ENCODE measurements at places on chromosomes 13 and 19.
A peak's percentile ranks its signal among the peaks of the same experiment; 100 is the strongest.

DNA sequence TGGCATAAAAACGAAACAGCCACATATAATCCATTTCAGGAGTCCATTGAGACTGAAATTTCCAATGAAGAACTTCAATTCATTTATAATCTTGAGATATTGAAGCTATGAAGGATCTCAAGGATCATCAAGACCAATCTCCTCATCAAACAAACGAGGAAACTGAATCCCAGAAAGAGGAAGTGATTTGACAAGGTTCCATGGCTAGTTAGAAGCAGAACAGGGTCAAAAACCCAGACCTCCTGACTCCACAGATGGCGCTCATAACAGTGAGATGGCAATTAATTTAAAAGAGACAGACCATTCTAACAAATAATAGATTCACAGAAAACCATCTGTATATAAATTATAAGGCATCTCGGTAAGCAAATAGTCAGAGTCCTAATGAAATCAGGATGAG is 229.7 kb downstream of the KCTD12 start:
- no peak for DNase-seq

GRCh38 chr13:110454956-110455355 is 106.6 kb downstream of the RAB20 start:
- no peak for DNase-seq

GRCh38 chr13:107716741-107717140 is 498.6 kb downstream of the LIG4 start:
- no peak for DNase-seq

GRCh38 chr19:46351241-46352041 is 4.6 kb downstream of the PPP5C start:
- DNase-seq, result no peak

DNA sequence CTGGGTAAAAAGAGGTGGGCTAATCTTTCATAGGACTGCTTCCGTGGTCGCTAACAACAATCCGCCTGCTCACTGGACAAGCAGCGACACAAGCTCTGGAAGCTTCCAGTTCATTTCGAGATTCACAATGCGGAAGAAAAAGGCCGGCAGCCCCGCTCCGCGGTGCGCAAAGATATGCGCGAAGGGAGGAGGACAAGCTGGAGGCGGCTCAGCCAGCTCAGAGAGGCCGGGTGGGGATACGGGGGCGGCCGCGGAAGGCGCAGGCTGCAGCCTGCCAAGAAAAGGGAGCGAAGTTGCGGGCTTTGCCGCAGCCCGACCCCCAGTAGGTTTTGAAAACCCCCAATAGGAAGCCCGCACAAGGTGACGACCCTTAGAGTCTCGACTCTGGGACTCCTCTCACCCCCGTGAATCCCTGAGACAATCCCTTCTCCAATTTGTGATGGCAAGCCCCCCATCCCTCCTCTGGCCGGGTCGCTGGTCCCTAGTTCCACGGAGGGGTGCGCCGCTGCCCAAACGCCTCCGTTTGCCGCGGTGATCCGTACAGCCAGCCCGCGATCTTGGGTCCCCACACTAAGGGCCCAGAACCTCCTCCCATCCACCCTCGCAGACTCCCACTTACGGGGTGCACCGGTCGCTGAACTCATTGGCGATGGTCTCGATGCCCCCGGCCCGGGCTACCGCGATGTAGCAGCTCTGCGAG is 697 bp downstream of the HSPH1 start:
- peak; percentile 75 for DNase-seq

DNA sequence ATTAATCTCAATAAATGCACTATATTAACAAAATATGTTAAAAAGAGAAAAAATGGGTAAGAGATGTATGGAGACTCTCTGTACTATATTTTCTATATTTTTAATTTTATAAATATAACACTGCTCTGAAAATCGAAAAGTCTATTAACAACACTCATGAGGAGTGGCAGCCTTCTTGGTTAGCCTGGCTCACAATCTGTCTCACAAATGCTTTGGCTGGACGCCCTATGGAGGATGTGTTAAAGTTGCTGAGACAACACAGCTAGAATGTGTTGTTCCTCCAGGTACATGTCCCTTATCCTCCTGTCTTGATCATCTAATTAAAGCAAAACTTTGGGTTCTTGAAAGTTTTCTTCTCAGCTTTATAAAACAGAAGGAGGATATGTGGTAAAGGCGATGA is 396.6 kb upstream of the PCDH20 start:
- DNase-seq, result no peak

DNA sequence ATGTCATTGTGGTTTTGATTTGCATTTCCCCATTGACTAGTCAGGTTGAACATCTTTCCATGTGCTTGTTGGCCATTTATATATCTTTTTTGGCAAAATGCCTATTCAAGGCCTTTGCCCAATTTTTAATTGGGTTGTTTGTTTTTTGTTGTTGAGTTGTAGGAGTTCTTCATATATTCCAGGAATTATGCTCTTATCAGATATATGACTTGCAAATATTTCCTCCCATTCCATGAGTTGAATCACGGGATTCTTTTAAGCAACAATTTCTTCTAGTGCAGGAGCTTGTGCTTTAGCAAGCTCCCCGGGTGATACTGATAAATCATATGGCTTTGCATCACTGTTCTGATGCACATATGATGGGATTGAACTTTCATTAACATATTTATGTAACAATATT is 47.0 kb upstream of the FLT1 start:
- no peak for DNase-seq

- DNase-seq, result no peak
Observed at GRCh38 chr13:110351636-110352420, 44.7 kb downstream of the COL4A2 start.

DNA sequence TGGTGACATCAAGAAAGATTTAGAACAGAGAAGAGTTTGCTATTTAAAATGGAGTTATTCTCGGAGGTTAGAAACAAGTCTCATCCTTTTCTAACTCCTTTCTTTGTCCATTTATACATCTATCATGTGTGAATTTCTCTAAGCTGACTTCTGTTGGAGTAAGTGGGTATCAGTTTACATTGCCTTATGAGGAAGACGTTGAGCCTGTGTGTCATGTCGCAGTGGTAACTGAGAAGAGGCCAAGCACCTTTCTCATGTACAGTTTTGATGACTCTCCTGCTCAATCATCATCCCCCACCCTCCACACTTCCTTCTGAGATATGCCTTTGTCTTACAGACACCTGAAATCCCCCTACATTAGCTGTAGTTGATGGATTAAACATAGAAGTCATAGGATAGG is 624.8 kb downstream of the LIG4 start:
- no peak for DNase-seq

GRCh38 chr13:102816708-102817107 is 17.8 kb downstream of the BIVM start:
- DNase-seq, result no peak

- no peak for DNase-seq
Observed at GRCh38 chr19:7137120-7137519, 67.6 kb downstream of the ZNF557 start.

DNA sequence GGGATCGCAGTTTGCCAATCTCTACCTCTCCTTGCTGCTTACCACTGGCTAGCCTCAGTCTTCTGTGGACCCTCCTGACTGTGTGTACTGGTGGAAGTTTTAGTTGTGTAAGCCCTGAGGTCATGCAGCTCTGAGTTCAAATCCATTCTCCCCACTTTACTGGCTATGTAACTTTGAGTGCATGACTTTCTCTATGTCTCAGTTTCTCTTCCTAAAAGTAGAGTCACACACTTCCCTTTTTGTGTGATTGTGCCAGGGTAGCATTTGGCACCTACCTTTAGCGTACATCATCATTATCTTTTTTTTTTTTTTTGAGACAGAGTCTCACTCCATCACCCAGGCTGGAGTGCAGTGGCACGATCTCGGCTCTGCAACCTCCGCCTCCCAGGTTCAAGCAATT is 70.3 kb downstream of the MAP4K1 start:
- no peak for DNase-seq

DNA sequence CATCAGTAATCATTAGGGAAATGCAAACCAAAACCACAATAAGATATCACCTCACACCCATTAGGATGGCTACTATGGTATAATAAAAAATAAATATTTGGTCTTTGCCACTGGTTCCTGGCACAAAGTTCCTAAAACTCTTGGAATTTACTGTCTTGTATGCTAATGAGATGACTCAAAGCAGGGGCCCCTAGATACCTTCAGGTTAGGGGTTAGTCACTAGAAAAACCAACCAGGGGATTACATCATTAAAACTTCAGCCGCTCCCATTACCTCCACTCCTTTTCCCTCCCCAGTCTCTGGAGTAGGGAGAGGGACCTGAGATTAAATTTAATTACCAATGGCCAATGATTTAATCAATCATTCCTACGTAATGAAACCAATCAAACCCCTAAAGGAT is 49.6 kb downstream of the THSD1 start:
- DNase-seq, result peak; percentile 7

GRCh38 chr13:40355126-40355724 is 311.2 kb downstream of the FOXO1 start:
- DNase-seq, result no peak

DNA sequence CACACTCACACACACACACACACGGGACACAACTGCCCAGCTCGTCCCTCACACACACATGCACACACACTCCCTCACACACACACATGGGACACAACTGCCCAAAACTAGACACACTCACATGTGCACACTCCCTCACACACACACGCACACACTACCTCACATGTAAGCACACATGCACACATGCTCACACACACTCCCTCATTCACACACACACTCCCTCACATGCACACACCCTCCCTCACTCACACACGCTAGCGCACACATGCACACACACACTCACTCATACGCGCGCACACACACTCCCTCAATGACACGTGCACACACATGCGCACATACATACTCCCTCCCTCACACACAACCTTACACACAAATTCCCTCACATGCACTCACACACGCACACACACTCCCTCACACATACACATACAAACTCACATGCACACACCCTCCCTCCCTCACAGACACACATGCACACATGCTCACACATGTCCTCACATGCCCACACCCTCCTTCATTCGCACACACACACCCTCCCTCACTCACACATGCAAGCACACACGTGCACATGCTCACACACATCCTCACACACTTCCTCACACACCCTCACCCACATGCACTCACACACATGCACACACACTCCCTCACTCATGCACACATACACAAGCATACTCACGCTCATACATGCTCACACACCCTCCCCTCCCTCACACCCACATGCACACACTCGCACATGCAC is 9.0 kb upstream of the RASA3 start:
- DNase-seq, result no peak

DNA sequence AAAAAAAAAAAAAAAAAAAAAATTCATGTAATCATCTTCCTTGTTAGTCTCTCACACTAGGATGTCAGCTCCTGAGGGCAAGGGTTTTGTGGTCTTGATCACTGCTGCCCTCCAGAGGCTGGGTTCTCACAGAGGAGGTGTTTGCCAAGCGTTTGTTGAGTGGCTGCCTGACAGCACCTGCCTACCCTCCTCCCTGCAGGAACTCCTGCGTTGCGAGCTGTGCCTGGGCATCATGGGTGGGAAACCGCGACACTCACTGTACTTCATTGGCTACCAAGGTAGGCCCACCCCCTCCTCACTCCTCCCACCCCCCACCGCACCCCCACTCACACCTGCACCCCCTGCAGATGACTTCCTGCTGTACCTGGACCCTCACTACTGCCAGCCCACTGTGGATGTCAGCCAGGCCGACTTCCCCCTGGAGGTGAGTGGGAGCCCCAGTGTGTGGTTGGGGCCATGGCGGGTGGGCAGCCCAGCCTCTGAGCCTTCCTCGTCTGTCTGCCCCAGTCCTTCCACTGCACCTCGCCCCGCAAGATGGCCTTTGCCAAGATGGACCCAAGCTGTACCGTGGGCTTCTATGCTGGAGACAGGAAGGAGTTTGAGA is 8.1 kb downstream of the ATG4D start:
- peak; percentile 61 for DNase-seq

- no peak for DNase-seq
Observed at GRCh38 chr13:105874814-105875213, 660.6 kb downstream of the EFNB2 start.

DNA sequence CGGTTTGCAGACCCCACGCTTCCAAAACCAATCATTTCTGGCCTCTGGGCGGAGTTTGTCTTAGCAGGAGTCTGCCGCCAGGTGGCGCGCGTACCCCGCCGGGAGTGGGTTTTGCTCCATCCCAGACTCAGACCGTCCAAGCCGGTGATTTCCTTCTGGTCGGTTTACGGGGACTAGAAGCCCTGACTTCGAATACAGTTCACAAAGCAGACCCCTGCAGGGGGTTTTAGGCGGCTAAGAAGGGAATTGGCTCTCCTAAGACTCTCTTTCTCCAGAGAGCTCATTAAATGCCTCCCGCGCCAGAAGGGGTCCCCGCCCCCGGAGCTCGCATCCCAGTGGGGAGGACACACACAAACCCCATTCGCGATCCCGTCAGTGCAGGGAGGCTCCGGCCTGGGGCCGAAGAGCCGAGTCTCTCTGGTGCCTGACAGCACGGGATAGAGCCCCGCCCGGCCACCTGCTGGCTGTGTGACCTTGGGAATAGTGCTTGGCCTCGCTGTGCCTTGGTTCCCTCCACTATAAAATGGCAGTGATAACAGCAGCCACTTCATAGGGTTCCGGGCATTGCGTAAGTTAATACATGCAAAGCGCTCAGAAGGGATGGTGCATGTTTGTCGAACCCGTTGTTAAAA is 8.6 kb upstream of the NUP62 start:
- DNase-seq, result peak; percentile 74

DNA sequence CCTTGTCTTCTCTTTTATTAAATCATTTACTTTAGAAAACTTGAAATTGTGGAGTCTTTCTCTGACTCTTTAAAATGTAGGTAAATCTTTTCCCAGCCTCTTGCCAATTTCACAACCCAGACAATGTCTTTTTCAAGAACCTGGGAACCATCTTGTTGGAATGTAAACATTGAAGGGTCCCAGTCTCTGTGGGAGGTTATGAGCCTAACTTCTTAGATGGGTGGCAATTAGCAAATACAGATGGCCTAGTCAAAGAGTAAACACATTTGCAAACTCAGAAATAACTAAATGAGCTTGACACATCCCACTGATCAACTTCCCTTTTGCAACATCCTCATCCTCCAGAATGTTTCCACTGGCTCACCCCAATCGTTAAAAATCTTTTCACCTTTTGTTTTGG is 721.0 kb downstream of the PCDH9 start:
- no peak for DNase-seq

GRCh38 chr13:71464686-71465085 is 402.3 kb downstream of the DACH1 start:
- DNase-seq, result no peak

- no peak for DNase-seq
Observed at GRCh38 chr13:27622881-27623280, 1.2 kb downstream of the POLR1D start.

- no peak for DNase-seq
Observed at GRCh38 chr19:3262362-3262761, 37.9 kb downstream of the CELF5 start.

All from erythroblast (primary cell).